ENCODE measurements at places on chromosomes 6 and 20. TPM values are rescaled to one million over a fixed set of nuclear protein-coding genes. Genes with fewer than 3 reads are reported as not detected.

The GPLD1 gene
- total RNA-seq: 0.18 TPM

The MUCL3 gene
- total RNA-seq: not detected

The CALHM5 gene
- 8.5 TPM for total RNA-seq

The SSTR4 gene
- total RNA-seq: not detected

The HSPA1L gene
- 0.85 TPM for total RNA-seq

The ABHD16B gene
- total RNA-seq: not detected

The BANF2 gene
- not detected for total RNA-seq

Data from endothelial cell of coronary artery (primary cell).